ENCODE measurements at places on chromosomes 12 and 14.

- peak; percentile 41 for DNase-seq
Measured at GRCh38 chr12:53751336-53752191, at the start of gene CISTR. TSS of gene CISTR (minus strand) at chr12:53751979.

GRCh38 chr14:35044939-35045797, 904 bp upstream of the FAM177A1 start:
- DNase-seq = peak; percentile 16

- DNase-seq = no peak
Measured at GRCh38 chr12:18970603-18971002, 158.9 kb upstream of the PLEKHA5 start.

DNA sequence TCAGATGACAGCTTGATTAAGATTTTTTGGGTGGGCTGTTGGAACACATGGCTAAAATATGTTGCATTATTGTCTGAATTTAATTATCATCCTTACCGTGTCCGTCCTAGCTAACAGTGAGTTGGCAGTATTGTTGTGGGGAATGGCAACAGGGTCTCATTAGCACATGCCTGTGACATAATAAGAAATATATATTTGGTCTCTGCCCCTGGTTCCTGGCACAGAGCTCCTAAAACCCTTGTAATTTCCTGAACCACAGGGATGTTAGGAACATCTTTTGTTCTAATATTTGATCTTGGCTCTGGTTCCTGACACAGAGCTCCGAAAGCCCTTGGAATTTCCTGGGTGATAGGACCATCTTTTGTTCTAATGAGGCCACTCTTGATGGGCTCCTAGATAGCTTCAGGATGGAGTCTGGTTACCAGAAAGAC, 76.0 kb downstream of the SYNE2 start:
- no peak for DNase-seq

DNA sequence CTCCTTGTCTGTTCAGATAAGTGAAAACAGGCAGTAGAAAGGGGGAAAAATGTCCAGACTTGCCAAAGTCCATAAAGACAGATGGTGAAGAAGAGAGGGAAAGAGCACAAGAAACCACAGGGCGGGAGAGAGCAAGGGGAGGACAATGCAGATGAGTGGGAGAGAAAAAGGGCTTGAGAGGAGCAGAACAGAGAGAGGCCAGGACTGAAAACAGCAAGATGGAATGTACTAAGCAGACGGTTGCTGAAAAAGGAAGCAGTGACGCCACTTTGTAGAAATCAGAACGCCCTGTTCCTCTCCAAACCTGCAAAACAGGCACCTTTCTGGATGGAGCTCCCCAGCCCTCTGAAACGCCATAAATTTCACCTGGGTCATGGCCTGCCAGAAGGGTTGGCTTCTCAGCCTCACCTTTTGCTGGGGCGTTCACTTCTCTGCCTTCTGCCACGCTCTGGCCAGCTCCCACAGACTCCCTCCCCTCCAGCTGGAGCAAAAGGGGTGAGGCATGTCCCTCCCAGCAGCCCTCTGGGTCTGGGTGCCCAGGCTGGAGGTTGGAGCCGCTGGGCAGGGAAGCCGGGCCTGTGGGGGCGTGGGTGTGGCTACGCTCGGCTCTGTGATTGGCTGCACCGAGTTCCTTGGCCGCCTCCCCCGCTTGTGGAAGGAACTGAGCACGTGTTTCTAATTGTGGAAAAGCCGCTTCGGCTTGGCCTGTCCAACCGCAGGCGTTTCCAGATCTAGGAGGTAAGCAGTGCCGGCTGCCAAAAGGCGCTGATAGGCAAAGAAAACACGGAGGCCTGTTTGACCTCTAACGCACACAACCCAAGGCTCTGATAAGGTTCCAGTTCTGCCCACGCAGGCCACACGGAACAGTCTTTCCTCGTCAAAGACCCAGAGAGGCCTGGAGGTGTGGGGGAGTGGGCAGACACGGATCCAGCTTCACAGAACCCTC, 29.3 kb downstream of the SLC7A8 start:
- DNase-seq = no peak

GRCh38 chr14:102188187-102188586, 48.5 kb downstream of the WDR20 start:
- no peak for DNase-seq

- DNase-seq = no peak
Measured at GRCh38 chr12:124848621-124849380, 14.9 kb downstream of the SCARB1 start.

- no peak for DNase-seq
Measured at GRCh38 chr12:85632390-85632789, 203.8 kb downstream of the RASSF9 start.

- no peak for DNase-seq
Measured at GRCh38 chr12:41304526-41304925, 116.4 kb downstream of the PDZRN4 start.

Data from stimulated activated naive CD8-positive, alpha-beta T cell treated with anti-CD3 and anti-CD28 coated beads, Interleukin-15, Interleukin-2, amounts not matched to agents 100 U/mL and 50 U/mL, for 24 hours (primary cell).